ENCODE measurements at places on chromosomes 13 and 19.

- DNase-seq = no peak
These were observed 78.2 kb upstream of the TNFSF11 start for GRCh38 chr13:42495751-42496150.

DNA sequence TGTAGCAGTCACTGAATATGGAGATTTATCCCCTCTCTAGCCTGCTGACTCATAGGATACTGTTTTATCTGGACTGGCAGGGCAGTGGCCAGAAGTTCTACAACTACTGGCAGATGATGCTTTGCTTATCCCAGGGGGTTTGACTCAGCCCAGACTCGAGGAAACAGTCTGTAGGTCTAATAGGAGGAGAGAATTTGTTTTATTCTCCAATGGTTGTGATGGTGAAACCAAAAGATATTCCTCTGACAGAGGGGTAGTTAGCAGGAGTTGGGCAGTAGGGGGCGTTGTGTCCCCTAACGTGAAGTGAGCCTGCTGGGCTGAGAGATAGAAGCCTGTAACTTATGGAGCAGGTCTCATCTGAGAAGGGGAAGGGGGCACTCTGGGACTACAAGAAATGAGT lies 74.9 kb downstream of the WTIP start:
- DNase-seq = no peak

GRCh38 chr19:55391191-55391670 lies 5.5 kb downstream of the RPL28 start:
- no peak for DNase-seq

DNA sequence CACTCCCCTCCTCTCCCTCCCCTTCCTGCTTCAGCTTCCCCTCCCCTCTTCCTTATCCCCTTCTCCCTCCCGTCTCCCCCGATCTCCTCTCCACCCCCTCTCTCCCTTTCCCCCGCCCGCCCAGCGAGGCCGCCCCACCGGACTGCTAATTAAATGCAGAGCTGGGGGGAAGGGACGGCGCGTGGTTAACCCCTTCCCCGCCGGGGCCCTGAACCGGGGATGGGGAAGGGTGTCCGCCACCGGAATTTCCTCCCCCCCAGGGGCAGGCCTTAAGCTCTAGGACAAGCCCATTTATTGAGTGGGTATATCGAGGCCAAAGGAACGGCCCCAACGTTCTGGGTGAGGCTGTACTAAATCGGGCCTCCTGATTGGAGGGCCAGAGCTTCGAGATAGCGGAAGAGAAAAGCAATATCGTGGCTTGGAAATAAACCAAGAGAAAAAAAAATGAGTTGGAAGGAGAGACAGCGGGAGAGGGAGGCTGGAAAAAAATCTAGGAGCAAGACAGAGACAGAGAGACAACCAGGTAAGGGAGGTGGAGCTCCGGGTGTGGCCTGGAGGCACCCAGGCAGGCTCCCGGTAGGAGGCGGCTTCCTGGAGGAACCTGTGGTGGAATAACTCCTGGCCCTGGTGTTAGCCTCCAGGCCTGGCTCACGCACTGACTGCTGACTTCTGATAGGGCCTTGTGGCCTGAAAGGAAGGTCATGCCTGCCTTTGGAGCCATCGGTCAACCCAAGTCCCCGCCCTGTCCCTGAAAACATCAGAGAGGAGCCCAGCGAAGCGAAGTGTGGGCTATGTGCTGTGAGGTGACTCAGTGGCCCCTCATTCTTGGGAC lies 11.6 kb upstream of the JUND start:
- DNase-seq = no peak

DNA sequence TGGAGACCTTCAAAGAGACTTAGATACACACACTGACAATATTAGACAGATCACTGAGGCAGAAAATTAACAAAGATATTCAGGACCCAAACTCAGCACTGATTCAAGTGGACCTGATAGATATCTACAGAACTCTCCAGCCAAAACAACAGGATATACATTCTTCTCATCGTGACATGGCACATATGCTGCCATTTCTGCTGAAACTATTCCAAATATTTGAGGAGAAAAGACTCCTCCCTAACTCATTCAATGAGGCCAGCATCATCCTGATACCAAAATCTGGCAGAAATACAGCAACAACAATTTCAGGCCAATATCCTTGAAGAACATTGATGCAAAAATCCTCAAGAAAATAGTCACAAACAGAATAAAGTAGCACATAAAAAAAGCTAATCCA lies 53.3 kb downstream of the TRPC4 start:
- DNase-seq = no peak

DNA sequence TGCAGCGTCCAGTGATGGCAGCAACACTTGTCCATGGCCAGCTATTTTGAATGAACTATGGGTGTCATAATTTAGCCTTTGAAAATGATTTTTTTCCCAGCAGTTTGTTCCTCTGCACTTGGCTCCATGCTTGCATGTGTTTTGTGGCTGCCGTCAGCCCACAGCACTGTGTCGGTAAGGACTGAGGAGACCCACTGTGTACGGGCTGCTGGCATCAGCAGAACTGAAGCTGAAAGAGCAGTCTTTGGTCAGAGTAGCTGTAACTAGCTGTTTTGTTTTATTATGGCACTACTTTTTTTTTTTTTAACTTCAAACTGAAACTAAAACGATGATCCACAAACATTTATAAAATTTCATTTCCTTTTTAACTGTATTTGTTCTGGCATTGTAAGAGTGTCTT lies 50.3 kb upstream of the TEX29 start:
- no peak for DNase-seq

DNA sequence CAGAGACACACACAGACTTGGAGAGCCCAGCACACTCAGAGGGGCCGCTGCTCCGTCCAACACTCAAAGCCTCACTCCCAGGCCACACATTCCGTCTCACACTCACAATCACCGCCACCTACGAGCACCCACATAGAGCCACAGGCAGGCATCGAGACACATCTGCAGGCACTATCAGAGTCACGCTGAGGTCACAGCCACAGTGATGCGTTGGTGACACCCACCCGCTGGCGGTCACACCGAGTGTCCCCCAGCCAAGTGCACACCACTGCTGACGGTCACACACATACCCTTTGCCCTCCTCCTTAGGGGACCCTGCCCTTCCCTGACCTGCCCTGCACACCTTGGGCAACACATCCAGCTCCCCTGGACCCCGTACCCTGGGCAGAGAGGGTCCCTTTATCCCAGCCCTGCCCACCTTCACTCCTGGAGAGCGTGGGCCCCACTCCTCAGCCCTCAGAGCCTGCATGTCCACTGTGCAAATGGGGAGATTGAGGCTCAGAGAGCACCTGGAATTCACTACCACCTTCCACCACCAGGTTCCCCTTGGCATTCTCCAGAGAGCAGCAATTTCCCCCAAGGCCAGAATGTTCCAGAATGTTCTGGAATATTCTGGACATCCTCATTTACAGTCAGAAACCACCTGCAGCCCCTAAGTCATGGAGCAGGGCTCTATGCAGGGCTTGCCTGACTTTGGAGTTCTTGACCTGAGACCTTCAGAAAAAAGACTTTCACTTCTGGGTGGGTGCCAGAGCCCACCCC lies 5.4 kb downstream of the FUT5 start:
- DNase-seq = no peak

- DNase-seq = no peak
These were observed 183.5 kb downstream of the UQCRFS1 start for GRCh38 chr19:29029268-29029958.

- DNase-seq = no peak
These were observed 2.7 kb downstream of the PROSER1 start for GRCh38 chr13:39035204-39035603.

DNA sequence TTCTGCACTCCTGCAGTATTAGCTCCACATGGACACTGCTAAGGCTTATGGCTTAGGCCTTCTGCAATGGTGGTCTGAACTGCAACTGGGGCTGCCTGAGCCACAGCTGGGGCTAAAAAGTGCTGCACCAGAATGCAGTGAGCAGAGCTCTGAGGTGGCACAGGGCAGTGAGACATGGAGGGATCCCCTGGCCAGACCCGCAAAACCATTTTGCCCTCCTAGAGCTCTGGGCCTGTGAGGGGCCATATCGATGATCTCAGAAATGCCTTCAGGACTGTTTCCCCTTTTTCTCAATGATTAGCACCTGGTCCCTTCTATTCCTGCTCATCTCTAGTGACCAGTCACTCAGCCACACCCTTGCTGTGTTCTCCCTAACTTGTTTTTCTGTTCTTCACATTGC lies 397.7 kb downstream of the UQCRFS1 start:
- no peak for DNase-seq

- no peak for DNase-seq
These were observed 1647.4 kb upstream of the PRR20A start for GRCh38 chr13:55493297-55493696.

- no peak for DNase-seq
These were observed 810.4 kb downstream of the DACH1 start for GRCh38 chr13:71056581-71056980.

GRCh38 chr13:49836516-49836915 lies 44.0 kb upstream of the KPNA3 start:
- DNase-seq = no peak

DNA sequence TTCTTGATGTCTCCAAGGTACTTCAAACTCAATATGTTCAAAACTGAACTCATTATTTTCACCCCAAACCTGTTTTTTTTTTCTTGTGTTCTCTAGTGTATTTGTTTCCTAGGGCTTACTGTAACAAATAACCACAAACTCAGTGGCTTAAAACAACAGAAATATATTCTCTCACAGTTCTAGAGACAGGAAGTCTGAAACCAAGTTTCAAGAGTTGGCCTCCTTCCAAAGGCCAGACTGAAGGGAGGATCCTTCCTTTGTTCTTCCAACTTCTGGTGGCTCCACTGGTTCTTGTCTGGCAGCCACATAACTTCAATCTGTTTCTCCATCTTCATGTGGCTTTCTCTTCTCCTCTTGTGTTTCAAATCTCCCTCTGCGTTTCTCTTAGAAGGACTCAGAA lies 62.0 kb upstream of the PDCD5 start:
- no peak for DNase-seq

DNA sequence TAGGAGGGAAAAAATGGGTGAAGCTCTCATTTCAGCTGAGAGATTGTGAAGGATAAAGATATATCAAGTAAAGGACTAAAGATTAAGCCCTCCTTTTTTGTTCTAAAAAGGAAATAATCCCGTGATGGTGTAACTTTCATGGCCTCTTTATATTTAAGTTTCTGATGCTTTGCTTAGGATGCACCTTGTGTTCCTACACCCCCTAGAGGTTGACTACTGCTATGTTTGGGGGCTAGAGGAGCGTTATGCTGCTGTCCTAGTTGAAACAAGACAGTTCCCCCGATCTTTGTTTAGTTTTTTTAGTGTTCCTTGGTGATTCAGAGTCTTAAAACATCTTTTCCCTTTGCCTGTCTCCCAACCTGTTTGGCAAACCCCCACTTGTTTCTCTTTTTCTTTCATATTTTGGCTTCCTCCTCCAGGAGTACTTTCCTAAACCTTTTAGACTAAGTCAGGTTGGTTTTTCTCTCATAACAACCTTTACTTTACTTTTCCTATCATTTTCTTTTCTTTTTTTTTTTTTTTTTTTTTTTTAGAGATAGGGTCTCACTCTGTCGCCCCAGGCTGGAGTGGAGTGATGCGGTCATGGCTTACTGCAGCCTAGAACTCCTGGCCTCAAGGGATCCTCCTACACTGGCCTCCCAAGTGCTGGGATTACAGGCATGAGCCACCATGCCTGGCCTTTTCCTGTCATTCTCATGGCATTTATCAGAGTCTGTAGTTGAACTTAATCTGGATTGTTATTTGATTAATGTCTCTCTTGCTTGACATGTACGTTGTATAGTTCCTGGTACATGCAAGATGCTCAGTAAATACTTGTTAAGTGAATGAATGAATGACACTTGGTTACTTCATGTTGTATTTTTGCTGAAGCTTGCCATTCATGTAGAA lies 2.8 kb downstream of the UBA2 start:
- DNase-seq = peak; percentile 14

DNA sequence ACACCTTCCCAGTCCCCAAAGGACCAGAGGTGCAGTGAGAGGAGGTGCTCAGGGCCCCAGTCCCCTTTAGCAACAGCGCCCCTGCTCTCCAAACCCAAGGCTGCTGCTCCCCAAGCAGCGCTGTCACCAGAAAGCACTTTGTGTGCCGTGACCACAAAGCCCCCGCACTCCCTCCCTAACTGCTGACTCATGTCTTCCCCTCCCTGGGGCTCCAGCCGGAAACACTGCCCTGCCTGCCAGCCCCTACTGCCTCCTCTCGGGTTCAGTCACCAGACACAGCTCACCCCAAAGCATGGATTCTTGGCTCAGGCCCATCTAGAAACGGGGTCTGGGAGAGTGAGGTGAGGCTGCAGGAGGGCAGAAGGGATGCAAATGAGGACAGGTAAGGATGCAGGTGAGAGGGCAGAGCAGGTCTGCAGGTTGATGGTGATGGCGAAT lies 4.9 kb upstream of the TNFSF14 start:
- peak; percentile 62 for DNase-seq

GRCh38 chr13:81874253-81874652 lies 1533.3 kb upstream of the SPRY2 start:
- DNase-seq = no peak

DNA sequence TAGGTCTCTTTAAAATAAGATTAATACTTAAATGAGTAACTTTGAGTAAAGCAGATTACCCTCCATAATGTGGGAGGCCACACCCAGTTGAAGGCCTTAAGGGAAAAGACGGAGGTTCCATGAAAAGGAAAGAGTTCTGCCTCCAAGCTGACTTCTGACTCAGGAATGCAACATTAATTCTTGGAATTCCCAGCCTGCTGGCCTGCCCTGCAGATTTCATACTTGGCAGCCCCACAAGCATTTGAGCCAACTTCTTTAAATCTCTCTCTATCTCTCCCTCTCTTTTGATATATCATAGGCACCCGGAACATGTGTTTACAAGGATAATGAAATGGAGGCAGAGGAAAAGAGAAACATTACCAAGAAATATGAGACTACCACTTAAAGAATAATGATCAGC lies 902.3 kb upstream of the MIR17HG start:
- no peak for DNase-seq

DNA sequence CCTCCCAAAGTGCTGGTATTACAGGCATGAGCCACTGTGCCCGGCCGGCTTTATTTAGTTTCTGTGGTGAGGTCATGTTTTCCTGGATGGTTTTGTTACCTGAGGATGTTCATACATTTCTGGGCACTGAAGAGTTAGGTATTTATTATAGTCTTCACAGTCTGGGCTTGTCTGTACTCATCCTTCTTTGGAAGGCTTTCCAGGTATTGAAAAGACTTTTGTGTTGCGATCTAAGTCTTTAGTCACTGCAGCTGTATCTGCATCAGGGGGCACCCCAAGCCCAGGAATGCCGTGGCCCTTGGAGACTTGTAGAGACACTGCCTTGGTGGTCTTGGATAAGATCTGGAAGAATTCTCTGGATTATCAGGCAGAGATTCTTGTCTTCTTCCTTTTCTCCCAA lies 12.8 kb downstream of the BLOC1S3 start:
- DNase-seq = no peak

DNA sequence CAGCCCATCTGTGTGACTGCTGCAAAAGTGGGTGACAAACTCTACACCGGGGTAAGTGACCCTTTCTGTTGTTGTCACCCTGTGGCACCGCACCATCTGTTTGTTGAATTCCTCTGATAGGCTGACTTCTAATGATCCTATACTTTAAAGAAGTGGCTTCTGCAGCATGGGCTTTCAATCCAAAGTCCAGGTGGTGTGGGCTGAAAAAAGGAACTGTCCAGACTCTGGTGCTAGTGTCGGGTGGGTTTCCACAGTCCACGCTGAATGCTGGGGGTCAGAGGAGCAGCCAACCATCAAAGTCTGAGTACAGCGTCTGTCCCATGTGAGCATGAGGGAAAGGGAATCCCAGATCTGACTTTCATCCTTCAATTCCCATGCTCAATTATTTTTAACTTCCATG lies 31.6 kb upstream of the SPATA13 start:
- DNase-seq = no peak
